ENCODE measurements at places on chromosomes 11 and 22.

DNA sequence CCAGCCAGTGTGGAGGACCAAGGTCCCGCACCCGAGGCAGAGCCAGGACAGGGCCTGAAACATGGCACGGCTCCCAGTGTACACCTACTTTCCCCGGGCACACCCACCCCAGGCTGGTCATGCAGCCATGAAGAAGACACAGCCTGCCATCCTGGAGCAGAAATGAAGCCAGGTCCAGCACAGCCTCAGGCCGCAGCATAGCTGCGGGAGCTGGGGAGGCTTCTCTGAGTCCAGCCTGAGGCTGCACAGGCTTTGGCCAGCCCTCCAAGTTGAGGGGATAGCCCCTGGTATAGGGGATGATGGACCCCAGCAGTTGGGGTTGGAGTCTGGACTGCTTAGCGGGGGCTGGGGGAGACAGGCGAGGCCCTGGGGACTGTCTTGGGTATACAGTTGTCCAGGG is 2.9 kb upstream of the HDAC10 start:
- DNase-seq: no peak

- DNase-seq: no peak
Observed at GRCh38 chr11:34243600-34244464, 114.0 kb downstream of the ABTB2 start.

DNA sequence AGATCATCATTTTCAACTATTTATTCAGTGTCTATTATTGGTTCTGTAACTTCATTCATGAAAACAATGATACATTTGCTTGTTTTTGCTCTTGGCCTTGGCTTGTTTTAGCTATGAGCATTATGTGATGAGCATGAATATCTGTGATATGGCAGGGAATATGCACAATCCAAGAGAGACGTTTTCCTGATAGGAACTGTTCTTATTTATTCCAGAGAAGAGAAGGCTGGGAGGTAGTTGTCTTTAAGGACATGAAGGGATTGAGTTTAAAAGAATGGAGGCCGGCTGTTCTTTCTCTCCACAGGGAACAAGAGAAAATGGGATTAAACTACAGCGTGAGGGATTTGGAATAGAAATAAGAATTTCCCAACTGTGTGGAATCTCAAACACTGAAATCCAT is 30.3 kb downstream of the BLID start:
- no peak for DNase-seq

DNA sequence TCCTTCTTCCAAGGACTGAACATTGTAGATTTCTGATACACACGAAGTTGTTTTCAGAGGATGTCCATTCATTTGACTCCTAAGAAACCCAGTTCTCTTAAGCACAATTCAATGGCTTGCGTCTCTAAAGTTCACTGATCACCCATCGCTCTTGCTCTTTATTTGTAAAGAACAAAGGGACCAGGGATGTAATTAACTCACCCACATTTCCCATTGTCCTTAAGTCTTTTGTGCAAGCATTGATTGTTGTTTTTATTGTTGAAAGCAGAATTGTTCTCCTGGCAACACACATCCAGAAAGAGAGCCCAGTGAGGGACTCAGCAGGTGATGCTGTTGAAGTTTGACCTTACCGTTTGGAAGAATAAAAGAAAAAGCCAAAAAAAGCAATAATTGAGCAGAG is 59.2 kb downstream of the SPON1 start:
- no peak for DNase-seq

- no peak for DNase-seq
Observed at GRCh38 chr22:46263216-46263590, at the start of gene PKDREJ. Gene PKDREJ (minus strand): TSS chr22:46263343. CDS start chr22:46263322, 21 bp downstream.

DNA sequence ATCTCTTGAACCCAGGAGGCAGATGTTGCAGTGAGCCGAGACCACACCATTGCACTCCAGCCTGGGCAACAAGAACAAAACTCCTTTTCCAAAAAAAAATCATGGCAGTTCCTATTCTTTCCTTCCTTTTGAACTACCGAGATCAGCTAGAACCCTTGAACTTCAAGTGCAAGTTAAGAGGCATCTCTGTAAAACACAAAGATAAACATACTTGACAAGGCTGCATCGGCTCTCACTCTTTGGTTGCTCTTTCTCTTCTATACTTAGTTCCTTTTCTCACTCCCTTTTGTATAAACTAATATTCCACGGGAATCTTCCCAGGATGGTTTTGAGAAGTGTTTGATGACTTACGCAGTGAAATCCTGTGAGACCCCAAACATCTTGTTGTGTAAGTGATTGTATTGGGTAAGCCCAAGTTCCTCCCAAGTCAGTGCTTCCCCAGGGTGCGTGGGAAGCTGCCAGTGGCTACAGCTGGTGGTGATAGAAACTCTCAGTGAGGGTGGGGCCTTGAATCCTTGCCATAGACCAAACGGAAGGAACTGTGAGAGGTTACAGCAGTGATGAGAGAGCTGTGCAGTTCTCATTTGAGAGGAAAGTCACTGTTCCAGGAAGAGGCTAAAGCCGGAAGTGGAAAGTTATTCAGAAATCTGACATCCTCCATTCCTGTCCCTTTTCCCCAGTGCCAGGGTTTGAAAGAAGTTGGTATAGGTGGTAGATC is 24.1 kb upstream of the CDC42EP2 start:
- no peak for DNase-seq

- no peak for DNase-seq
Observed at GRCh38 chr11:122853971-122854446, 15.7 kb downstream of the CRTAM start.

DNA sequence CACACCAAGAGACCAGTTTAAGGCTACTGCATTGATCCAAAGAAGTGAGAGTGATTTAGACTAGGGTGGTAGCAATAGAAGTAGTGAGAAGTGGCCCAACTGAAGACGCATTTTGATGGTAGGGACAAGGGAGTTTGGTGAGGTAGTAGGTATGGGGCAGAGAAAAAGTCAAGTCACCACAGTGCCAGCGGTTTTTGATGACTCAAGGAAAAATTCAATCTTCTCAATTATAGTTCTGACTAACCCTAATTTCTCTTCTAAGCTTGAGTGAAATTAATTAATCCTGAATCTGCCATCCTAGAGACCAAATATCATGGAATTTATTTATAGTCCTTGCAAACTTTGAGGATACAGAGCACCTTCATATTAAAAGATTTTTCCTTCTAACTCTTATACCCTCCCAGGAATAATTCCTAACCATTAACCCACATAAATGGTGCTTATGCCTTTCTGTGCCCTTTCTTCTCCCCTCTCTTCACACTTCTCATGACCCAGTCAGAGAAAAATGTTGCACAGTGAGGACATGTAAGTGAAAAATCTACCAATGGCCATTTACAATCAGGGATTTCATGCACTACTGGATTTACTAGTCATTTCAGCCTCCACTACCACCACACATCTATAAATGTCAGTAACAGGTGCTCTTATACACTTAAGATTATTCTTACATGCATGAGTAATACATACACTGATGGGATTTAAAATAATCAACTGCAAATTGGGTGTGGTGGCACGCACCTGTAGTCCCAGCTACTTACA is 45.9 kb upstream of the ARHGAP32 start:
- no peak for DNase-seq

DNA sequence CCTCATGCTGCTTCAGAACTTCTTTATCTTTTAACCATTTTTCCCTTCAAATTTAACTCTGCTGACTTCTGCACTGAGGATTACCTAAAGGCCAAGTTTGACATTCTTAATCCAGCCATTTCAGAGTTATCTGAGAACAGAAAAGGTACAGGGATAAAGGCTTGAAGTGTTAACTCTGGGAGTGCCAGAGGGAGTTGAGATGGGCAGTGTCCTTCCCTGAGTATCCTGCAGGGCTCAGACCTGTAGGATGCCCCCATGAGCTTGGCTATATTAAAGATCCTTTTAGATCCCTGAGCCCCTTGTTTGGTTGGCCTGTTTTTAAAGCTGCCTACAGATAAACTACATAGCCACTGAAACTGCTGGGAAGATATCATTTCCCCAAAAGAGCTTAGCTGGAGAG is 268.4 kb upstream of the KIRREL3 start:
- DNase-seq: no peak

- peak; percentile 59 for DNase-seq
Observed at GRCh38 chr22:49992921-49993648, 19.5 kb downstream of the IL17REL start.

DNA sequence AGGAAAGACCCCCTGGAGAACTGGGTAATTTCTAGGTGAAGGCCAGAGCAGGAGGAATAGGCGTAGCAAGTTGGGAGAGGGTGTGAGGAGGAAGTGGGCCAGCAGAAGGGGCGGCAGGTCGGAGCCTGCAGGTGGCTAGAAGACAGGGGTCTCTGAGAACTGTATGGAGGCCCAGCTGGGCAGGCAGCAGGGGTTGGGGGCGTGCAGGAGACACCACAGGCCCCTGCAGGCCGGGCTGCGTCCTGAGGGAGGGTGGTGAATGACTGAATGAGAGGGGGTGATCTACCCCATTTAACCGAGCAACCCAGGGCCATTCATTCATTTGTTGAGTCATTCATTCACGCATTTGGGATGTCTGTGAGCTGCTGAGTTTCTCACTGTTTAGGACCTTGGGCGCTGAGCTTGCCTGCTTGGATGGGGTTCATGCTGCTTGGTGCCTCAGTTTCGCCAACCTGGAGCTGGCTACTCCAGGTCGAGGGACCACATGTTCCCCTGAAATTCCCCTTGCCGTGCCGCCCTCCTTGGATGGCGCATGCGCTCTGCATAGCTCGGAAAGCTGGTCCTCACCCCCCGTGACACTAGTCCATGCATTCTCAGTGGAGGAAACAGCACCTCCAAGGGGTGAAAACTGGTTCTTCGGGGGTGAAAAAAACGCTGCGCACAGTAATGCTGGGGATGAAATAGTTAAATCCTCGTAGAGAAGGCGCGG is 15.6 kb downstream of the MPPED1 start:
- DNase-seq: no peak

GRCh38 chr11:86983021-86983488 is 27.9 kb upstream of the FZD4 start:
- DNase-seq: no peak

DNA sequence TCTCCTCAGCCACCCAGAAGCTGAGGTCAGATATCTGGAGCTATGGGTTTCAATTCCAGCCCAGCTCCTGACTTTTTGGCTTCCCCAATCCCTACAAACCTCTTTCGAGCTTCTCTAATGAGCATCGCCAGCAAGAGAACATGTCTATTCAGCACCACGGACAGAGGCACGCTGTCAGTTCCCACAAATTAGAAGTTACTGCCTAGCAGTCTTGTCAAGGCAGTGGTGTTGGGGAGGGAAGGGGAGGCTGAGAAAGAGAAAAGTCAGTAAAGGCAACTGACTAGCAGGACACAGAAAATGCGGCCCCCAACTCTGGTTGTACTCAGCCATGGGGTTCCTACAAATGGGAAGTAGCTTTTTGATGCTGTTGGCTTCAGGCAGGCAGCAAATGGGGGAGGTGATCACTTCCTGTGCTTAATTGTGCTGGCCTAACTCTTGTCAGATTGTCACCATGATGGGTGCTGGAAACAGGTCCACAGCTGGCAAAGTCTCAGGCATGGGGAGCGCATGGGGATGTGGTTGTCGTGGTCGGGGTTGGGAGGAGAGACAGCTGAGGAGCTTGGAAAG is 205.9 kb downstream of the ST3GAL4 start:
- no peak for DNase-seq

GRCh38 chr11:118921121-118921928 is 4.4 kb downstream of the BCL9L start:
- DNase-seq: no peak

GRCh38 chr22:26684168-26684567 is 26.8 kb downstream of the MIAT start:
- no peak for DNase-seq

DNA sequence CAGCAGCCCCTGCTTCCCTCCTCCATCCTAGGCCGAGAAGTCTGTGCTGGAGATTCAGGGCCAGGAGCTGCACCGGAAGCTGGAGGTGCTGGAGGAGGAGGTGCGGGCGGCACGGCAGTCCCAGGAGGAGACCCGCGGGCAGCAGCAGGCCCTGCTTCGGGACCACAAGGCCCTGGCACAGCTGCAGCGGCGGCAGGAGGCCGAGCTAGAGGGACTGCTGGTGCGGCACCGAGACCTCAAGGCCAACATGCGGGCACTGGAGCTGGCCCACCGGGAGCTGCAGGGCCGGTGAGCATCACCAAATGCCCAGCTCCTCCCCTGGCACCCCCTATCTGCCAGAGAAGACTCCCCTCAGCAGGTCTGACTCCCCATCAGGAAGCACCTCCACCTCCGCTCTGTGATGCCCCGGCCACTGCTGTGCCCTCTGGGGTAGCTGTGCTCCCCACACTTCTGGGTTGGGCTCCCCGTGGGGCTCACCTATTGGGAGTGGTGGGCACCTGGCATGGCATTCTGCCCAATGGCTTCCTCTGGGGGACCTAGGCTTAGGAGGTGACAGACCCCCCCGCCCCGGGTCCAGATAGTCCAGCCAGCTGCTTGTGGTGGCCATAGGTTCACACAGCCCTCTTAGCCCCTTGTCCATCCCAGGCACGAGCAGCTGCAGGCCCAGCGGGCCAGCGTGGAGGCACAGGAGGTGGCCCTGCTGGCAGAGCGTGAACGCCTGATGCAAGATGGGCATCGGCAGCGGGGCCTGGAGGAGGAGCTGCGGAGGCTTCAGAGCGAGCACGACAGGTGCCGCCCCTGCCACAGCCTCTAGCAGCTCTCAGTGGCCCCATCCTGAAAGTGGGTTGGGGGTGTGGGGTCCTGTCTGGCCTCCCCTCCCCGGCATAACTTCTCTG is 6.6 kb upstream of the RPS6KA4 start:
- no peak for DNase-seq

GRCh38 chr11:65058012-65058411 is 341 bp downstream of the NAALADL1 start:
- DNase-seq: no peak

- DNase-seq: no peak
Observed at GRCh38 chr11:126886085-126886484, 114.5 kb downstream of the KIRREL3 start.

GRCh38 chr11:109507331-109507730 is 85.3 kb downstream of the C11orf87 start:
- DNase-seq: no peak

- no peak for DNase-seq
Observed at GRCh38 chr11:20937826-20938225, 268.4 kb downstream of the NELL1 start.

DNA sequence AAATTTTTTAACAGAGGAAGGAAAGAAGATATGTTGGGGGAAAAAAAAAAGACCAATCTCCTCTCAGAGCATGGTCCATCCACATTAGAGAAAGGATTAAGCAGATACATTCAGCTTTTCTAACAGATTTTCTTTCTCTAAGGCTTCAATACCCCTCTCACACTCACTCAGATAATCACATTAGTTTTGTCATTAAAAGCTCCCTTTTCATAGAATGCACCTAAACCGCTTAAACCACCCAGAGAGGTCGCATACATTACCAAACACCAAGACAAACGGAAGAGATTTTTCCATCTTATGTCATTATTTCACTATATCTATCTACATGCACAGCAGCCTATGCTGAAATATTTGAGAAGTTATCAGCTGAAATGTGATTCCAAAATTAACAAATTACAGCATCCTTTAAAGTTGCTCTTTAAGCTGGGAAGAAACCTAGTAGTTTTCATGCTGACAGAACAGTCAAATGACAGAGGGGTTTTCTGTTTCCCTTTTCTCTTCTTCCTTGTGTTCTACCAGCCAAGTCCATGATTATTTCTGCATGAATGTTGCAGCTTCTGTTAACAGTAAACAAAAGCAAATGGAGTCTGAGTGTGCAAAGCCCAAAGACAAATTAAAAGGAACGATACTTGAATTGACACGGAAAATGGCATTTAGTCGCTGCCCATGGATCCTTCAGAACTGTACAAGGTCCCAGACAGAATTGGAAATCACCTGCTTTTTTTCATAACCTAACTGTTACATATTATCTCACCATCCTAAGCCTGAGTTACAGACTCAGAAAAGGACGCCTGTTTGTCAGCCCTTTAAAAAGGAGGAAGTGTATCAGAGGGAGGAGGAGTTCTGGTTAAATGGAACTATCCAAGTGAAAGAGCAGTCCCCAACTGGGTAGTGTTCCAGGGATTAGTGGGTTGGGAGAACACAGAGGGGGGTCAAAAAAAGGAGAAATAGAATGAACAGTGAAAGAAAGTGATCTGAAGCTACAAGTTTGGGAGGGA is 54.6 kb downstream of the PRCP start:
- no peak for DNase-seq
